ENCODE measurements at places on chromosomes 7 and 10.
A peak's percentile ranks its signal among the peaks of the same experiment; 100 is the strongest.

DNA sequence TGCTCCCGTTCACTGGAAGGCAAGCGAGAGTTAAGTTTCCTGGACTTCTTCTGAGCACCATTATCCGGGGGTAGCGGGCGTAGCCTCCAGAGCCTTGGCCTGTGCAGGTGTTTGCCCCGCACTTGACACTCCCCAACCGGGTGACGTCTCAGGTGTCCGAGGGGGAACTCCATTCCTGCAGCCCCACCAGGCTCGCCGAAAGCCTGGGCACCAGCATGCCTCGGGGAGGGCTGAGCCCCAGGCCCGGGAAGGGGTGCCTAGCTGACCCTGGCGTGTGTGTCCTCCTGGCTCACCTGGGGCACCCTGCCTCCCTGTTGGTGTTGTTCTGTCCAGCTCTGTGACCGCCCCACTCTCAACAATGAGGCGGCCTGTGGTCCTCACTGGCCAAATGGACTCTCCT is 109.4 kb upstream of the GPR26 start:
- DNase-seq = no peak

DNA sequence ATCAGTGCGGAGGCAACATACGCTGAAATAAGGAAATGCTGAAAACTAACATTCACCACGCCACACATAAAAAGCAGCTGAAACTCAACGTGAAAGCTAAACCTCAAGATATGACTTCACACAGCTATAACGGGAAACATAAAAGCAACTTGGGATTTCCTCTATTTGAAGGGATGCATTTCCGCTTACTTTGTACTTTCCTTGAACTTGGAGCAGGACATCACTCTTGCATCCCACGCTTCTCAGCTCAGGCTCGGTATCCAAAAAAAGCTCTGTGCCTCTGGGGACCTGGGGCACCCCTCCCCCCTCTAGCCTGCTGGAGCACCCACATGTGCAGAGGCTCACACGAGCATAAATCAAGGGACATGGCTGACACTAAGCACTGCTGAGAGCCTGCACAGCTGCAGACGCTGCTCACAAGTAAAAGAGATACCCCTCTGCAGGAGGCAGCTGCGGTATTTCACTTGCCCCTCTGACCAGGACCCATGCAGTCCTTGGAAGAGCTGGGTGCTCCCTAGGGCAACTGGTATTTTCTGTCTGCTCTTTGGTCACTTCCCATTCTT is 34.2 kb downstream of the PARD3 start:
- DNase-seq = no peak

DNA sequence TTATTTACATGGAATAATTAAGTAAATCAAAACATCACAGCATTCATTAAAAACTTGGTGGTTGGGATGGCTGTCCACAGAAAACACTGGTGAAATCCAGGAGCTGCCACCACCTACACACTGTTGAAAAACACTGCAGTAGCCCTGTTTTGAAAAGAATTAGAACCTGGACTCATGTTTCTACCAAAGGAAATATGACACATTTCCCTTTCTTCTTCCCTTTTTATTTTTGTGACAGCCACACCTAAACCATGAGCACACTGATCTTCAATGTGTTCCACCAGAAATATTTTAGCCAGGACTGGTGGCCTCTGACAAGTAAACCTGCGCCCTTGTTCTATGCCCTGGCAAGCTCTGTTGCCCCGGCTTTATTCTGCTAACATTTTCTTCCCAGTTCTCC is 3.3 kb downstream of the TMEM140 start:
- DNase-seq = no peak

DNA sequence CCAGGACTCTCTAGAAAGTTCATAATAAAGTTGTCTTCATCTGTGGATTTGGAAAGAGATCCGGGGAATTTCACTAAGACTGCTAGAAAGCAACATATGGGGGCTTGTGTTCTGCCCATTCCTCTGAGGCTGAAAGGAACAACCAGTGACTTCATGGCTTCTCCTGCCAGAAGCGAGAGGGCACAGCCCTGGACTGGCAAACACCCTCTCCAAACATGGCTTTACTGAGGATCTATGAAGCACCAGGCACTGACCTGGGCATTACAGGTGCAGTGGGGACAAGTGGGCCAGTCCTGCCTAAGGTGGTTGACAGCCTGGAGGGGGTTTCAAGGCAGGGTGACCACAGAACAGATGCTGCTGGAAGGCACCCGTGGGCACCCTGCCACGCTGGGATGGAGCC is 185.8 kb upstream of the GPR26 start:
- no peak for DNase-seq

- no peak for DNase-seq
Measured at GRCh38 chr7:22672846-22673680, 53.9 kb upstream of the IL6 start.

GRCh38 chr7:103679151-103680132 is 233.4 kb upstream of the SLC26A5 start:
- no peak for DNase-seq

- DNase-seq = no peak
Measured at GRCh38 chr10:12707461-12708185, 293.9 kb downstream of the CCDC3 start.

DNA sequence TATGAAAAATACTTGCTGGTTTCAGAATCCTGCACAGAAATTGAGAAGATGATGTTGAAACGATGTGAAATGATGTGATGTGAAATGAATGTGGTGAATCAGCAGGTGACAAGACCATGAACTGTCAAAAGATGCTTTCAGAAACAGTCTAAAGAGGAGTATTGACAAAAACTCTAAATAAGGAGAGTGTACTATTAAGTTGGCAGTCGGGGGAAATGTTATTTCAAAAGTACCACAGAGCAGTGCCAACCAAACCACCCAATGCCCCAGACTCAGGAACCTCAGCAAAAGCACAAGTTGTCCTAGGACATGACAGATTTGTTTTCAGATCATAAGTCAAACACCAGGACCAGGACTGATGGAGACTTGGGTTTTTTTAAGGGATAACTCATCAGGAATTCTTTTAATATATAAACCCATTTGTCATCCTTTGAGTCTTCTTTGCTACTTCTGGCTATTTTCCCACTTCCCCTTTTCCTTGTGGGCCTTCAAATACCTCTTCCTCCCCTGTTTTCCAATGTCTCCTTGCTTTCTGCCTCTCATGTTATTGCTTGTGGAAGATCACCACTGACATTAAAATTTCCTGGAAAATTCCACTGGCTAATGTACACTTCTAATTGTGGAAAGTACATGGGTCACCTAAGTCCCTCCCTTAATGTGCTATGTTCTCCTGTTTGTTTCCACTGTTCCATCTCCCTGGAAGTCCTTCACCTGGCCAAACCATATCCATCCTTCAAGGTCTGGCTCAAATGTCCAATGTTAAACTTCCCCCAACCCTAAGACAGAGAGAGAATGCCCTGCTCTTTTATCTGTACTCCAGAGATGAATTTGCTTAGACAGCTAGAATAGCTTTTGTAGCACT is 10.2 kb upstream of the PPP1R3C start:
- DNase-seq = no peak

GRCh38 chr7:28697913-28698563 is 260.1 kb downstream of the TRIL start:
- no peak for DNase-seq

- no peak for DNase-seq
Measured at GRCh38 chr7:8719102-8719501, 285.7 kb downstream of the NXPH1 start.

GRCh38 chr7:34452363-34452762 is 205.7 kb upstream of the NPSR1 start:
- DNase-seq = no peak

GRCh38 chr7:94176694-94177200 is 172.6 kb upstream of the BET1 start:
- no peak for DNase-seq

GRCh38 chr7:47786557-47787248 is 161.6 kb downstream of the PKD1L1 start:
- no peak for DNase-seq

DNA sequence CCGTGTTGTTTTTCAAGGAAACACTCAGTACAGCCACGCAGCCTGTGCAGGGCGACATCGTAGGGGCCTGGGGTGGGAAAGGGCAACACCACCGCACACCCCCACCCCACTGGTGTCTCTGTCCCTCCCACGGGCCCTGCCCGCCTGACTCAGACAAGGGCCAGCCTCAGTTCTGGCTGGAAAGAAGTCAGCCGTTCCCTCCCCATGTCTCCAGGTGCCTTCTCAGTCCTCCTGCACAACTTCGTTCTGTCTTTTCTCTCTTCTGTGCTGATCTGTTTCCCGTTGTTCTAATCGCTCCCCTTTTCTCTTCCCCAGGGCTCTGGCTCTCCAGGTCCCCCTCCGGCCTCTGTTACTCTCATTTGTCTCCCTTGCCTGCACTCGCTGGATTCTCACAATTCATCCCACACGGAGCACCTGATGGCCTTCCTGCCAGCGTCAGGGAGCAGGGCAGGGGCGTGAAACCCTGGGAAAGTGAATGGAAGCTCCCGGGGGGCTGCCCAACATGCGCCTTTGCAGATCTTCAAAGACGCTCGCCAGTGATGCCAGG is 97.7 kb downstream of the WDR37 start:
- DNase-seq = no peak

GRCh38 chr7:156669035-156669828 is 28.7 kb downstream of the RNF32 start:
- no peak for DNase-seq

DNA sequence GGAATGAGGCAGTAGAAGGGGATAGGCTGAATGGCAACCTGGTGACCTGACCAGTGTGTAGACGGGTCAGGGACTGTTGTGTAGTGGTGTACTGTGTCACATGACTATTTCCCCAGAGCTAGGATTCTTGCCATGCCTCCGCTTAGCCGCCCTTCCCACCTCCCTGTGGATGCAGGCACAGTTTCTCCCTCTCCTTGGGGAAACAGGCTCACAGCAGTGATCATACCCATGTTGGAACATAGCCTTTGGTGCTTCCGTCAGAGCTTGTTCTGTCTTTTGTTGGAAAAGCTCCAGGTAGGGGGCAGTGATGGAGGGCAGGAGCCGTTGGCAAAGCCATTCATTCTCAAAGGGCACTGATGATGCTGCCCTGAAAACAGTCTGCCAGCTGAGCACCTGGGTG is 44.3 kb downstream of the OGDH start:
- DNase-seq = no peak

- DNase-seq = no peak
Measured at GRCh38 chr10:108104551-108105156, 940.1 kb upstream of the SORCS1 start.

DNA sequence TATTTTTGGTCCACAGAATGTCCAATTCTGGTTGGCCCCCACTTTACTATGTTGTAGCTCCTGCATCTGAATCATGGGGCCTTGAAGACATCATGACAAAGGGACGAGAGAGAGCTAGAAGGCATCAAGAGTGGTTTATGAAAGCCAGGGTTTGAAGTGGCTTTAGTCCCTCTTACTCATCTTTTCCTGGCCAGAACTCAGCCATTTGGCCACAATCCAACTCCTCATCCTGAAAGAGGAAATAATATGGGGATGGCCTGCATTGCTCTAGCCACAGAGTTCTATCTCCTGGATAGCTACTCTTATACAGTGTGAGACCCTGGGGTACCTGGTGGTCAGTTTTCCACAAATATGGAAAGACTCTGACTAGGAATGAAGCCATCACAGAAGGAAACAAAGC is 418.9 kb downstream of the XPNPEP1 start:
- DNase-seq = no peak

- peak; percentile 74 for DNase-seq
Measured at GRCh38 chr10:33330543-33331378, 3.7 kb downstream of the NRP1 start.

- no peak for DNase-seq
Measured at GRCh38 chr10:52226197-52226847, 87.8 kb upstream of the DKK1 start.

DNA sequence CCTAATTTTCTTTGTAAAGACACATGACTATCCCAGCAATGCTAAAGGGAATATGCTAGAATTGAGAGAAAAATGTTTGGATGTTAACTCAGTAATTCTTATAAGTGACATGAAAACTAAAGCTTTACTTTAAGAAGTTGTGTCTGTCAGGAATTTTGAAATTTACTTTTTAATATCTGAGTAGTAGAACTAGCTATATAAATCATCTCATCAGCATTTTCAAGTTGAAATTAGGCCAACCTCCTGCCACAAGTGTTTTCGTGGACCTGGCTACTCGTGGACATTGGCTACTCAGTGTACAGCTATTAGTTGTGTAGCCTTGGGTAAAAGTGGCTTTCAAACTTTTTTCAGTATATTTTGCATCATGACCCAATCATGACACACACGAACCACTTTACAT is 70.5 kb downstream of the ADD3 start:
- no peak for DNase-seq

- no peak for DNase-seq
Measured at GRCh38 chr7:47978790-47979144, 648 bp downstream of the HUS1 start.

GRCh38 chr7:10875080-10875479 is 98.6 kb upstream of the PHF14 start:
- no peak for DNase-seq

- no peak for DNase-seq
Measured at GRCh38 chr10:117519879-117520278, 22.7 kb upstream of the EMX2 start.

DNA sequence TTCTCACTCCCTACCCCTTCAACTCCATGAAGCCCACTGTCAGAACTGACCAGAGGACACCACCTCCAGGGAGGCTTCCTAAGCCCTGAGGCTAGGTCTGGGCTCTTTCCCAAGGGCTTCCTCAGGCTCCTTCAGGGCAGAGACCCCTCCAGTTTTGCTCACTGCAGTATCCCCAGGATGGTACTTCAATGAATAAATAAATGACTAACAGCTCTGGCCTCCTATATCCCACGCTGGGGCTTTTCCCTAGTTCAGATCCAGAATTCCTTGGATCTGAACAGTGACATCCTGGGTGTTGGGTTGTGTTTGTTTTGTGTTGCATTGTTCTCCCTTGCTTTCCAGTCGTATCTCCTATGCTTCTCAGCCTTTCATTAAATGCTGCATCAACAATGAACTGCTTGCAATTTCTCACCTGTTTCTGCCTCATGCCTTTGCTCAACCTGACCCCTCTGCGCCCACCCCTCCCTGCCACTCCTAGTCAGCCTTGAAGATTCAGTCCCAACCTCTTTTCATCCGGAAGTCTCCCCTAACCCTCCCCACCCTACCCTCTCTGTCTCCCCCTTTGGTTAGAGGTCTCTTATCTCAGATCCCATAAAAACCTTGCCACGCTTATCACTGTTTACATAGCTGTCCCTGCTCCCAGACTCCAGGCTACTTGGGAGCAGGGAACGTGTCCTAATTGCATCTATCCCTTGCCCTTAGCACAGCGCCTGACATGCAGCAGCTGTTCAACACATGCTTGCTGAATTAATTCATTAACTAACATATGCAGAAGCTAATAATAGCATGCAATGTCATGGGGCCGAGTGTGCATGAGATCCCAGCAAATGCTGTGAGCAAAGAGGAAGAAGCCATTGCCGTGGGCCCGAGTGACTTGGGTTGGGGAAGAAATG is 41.7 kb downstream of the PPP1R3C start:
- DNase-seq = no peak

- peak; percentile 41 for DNase-seq
Measured at GRCh38 chr10:114879541-114880158, 58.1 kb downstream of the FHIP2A start.

GRCh38 chr7:35253710-35254495 is at the start of gene TBX20:
TSS of gene TBX20 (minus strand) at chr7:35254100. CDS start at chr7:35253620, 480 bp downstream.
- DNase-seq = no peak
